Stimulated activated CD8-positive, alpha-beta memory T cell treated with anti-CD3 and anti-CD28 coated beads, Interleukin-4, amount 100 ng/mL, for 48 hours (primary cell): ENCODE measurements at places on chromosomes 4 and X.

- DNase-seq, result no peak
These were observed 110.4 kb upstream of the ATXN3L start for GRCh38 chrX:13430136-13430827.

DNA sequence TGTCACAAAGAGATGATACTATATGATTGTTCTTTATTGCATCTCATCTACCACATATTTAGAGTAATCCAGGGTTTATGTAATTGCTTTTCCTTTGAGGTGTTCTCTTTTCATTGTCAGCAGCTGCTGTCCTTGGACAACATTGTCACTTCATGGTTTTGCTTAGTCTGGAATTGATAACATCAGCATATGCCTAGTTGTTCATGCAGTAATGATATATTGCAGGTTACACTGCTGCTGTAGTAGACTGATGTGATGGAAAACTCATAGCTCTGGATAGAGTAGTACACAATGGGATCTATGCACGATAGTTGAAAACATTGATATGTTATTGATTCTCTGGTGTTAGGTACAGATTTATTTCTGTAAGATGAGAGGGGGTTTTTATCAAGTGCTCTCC, 13.7 kb downstream of the NEIL3 start:
- DNase-seq, result no peak

DNA sequence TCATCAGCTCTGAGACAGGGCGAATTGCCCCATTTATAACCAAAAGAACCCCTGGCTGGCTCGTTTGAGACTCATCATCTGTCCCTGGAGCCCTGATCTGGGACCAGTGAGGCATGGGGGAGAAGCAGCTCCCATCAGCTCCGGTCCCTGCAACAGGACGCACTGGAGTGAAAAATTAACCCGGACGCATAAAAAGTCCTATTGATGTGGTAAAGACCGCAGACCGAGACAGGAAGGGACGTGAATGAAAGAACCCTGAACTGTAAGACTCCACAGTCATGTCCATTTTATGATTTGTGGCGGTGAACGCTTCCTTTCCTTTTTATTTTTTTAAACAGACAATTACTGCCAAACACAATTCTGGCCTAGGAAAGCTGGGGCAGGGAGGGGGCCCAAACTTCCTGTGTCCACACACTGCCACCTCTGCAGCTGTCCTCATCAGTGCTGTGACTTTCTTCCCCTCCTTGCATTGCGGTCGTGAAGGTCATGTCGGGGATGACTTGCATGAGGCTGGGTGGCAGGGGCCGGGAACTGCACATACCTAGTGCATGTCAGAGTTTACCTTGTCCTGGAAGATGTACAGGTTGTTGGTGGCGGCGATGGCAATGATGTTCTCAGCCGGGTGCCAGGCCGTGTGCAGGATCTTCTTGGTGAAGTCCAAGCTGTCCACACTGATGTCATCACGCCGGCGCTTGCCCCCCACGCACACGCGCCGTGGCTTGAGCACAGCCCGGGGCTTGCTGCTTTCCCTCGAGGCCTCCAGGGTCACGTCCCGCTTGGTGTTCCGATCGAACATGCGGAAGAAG, 53.3 kb downstream of the WFS1 start:
- no peak for DNase-seq

DNA sequence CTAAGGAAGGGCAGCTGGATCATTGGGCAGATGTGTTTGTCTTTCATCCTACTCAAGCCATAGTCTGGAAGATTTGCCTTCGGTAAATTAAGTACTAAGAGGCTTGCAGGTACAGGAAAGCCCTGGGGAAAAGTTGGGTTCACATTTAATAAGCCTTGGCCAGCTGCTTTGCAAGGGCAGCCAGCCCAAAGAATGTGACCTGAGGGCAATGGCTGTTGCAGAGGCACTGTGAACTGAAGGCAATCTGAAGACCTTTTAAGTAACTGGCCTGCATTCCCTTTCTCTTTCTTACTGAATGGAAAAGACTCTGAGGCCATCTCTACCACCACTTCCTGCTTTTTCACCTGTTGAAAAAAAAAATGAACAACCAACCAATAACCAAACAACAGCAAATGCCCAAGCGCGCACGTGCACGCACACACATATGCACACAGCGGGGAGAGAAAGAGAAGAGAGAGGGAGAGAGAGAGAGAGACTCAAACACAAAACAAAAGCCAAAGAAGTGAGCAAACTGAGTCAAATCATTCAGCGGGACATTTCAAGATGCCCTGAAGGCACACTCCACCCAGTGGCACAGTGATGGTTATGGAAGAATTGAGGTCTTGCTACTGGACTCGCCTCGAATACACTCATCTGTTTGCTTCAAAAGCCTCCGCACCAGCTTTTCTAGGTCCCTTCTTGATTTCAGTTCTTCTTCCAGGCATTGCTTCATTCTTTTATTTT, 19.6 kb downstream of the CD40LG start:
- DNase-seq, result no peak

DNA sequence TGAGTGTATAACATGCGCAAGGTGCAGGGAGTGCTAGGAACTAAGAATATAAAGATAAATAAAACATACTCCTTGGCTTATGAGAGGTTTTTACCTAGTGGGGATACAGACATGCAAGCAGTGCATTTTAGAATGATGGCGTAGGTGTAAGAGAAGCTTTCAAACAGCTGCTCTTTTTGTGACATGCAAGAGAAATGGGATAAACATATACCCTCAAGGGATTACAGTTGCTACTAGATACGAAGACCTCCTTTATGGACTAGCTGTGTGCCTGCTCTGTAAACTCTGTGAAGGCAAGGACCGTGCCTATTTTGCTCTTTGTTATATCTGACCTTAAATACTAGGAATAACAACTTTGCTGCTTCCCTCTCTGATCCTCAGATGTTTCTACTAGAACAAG, 39.0 kb upstream of the SLITRK4 start:
- no peak for DNase-seq

DNA sequence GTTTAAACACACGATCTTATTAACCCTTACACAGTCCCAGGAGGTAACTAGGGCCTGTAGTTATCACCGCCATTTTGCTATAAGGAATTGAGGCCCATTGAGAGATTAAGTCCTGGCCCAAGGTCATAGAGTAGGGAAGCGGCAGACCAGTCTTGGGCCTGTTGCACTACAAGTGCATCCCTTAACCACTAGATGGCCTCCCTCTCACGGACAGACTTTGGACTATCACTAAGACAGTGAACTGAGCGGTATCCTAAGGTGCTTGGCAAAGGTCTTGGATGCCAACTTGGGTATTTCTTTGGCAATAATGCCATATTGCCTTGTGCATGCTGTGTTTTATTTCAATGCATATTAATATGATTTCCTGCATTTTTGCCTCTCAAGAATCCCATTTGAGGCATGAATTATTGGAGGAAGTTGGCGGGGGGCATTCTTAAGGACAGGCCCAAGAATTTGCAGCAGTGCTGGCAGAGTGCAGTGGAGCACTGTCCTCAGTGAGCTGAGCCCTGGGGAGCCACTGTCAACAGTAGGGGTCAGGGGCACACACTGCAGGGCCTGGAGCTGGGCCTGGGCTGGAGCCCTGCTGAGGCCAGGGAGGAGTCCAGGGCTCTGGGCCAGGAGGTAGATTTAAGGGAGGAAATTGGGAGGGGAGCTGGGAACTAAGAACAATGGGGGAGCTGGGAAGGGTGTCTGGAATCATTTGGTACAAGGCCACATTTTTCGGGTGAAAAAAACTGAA, 147.4 kb downstream of the SMIM20 start:
- DNase-seq, result no peak

- no peak for DNase-seq
These were observed 921.8 kb upstream of the FTHL17 start for GRCh38 chrX:31993637-31994036.

DNA sequence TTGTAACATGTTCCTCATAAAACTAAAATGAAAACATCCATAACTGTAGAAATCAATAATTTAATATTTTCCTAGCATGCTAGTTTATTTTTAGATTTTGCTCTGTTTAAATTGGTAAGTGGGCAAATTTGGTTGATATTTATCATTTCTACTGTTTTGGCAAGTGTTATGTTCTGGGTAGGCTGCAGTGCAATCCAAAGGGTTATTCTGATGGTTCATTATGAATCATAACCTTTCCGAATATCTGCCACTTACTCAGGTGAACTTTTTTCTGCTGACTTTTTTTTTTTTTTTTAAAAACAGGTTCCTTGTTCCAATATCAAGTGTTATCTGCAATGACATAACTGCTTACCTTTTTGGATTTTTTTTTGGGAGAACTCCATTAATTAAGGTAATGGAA, 52.0 kb downstream of the CDS1 start:
- DNase-seq, result no peak

GRCh38 chr4:25861951-25862410, 807 bp downstream of the SEL1L3 start:
- peak; percentile 62 for DNase-seq

DNA sequence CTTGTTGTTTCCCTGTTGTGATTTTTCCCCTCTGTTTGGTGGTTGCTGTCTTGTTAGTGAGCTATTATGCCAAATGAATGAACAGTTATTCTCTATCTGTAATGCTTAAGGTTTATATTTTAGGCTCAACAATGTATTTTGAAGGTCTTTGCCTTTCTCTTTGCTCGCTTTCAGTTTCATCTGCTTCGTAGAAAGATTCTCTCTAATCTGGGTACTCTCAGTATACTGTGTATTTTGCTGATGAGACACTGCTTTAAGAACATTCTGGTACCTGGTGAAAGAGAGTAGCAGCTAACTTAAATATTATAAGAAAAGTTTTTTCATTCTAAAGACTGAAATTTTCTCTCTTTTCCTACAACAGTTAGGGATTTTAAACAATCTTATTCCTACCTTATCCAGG, 1274.7 kb upstream of the PABPC4L start:
- no peak for DNase-seq

GRCh38 chr4:146338512-146338911, 124.2 kb downstream of the REELD1 start:
- DNase-seq, result no peak

GRCh38 chr4:58247792-58248191, 1137.6 kb upstream of the IGFBP7 start:
- DNase-seq, result no peak

DNA sequence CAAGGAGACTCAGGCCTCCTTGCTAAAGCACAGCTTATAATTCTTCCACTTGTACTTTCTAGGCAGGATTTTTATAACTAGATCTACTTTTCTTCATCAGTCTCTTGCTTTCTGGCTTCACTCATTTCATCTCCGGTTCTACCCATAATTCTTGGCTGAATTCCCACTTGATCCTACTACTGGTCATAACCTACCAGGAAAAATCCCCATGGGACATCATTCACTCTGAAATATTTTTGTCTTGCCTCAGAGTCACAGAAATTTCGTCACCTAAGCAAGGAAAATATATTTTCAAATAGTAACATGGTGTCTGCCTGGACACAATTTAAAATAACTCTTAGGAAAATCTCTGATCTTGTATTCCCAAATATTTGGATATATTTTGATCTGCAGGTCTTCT, 122.3 kb downstream of the TEX13A start:
- DNase-seq, result no peak

DNA sequence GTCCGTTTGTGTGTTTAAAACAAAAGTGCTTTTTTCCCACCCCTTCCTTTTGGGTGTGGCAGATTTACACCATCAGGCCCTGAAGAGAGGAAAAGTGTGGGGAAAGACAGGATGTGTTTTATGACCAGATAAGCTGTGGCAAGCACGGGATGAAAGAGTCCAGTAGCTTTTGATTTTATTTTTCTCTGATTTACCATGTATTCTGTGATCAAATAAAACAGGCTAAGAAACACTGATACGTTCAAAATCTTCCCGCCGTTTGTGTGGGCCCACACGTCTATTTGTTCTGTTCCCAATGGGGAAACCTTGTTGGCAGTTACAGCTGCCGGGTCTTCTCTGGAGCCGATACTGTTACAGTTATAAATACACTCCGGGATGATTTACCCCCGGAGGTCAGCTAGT, 10.8 kb downstream of the LRP2BP start:
- no peak for DNase-seq

- DNase-seq, result no peak
These were observed 11.6 kb upstream of the TMEM128 start for GRCh38 chr4:4259484-4260100.

DNA sequence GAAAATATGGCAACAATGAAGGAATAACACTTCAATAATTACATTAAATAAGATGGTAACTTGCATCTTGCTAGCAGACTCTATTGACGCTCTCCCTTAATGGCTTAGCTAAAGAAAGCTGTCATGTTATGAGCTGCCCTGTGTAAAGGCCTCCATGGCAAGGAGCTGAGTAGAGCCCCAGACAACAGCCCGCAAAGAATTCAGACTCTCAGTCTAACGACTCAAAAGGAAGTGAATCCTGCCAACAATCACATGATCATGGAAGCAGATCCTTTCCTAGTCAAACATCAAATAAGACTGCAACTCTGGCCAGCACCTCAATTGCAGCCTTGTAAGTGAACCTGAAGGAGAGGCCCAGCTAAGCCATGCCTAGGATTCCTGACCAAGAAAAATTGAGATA, 157.6 kb downstream of the MAB21L2 start:
- DNase-seq, result no peak

DNA sequence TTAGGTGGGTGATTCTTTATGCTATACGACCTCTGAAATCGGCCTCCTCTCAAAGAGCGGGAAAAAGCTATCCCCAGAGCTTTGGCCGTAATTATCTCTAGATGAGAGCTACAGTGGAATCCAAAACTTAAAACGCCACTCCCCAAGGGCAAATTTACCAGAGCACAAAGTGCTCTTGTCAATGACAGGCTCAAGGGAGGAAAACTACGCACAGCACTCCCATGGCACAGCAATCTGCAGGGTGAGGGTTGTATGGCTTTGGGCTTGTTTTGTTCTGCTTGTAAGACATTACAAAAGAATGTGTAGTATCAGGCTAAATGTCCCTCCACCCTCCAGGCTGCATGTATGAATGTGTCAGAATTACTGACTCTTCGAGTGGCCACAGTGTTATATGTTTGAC, 44.0 kb downstream of the ARHGEF6 start:
- no peak for DNase-seq

GRCh38 chr4:155889031-155889793, 14.3 kb upstream of the TDO2 start:
- no peak for DNase-seq

GRCh38 chr4:85430226-85430625, 44.7 kb upstream of the ARHGAP24 start:
- DNase-seq, result no peak

- no peak for DNase-seq
These were observed 131.6 kb upstream of the STIM2 start for GRCh38 chr4:26729027-26729426.
